ENCODE measurements at places on chromosomes 6 and 20.

DNA sequence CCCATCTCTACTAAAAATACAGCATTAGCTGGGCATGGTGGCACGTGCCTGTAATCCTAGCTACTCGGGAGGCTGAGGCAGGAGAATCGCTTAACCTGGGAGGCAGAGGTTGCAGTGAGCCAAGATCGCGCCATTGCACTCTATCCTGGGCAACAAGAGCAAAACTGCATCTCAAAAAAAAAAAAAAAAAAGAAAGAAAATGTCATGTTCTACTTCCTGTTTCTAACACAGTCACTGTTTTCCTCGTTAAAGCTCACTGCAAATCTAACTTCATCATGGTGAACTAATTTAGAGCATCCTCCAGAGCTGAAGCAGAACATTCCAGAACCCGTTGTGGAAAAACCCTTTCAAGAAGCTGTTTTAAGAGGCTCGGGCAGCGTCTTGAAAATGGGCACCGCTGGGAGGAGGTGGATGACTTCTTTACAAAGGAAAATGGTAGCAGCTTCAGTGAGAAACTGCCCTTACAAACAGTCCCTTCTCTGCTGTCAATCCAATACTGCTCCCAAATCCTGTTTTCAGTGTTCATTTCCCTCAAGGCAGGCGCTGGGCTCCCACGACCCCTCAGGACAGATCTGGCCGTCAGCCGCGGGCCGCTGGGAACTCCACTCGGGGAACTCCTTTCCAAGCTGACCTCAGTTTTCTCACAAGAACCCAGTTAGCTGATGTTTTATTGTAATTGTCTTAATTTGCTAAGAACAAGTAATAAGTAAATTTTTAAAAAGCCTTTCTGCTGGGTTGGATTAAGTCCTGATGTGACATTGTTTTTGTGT is 12.5 kb downstream of the CTSZ start:
- DNase-seq, result no peak

GRCh38 chr20:36891211-36891610 is 15.3 kb downstream of the TLDC2 start:
- no peak for DNase-seq

GRCh38 chr20:32792316-32792715 is 27.4 kb upstream of the MAPRE1 start:
- DNase-seq, result no peak

GRCh38 chr20:10788055-10788454 is 114.3 kb upstream of the JAG1 start:
- no peak for DNase-seq

GRCh38 chr20:9211016-9211760 is 142.3 kb downstream of the PLCB4 start:
- DNase-seq, result no peak

DNA sequence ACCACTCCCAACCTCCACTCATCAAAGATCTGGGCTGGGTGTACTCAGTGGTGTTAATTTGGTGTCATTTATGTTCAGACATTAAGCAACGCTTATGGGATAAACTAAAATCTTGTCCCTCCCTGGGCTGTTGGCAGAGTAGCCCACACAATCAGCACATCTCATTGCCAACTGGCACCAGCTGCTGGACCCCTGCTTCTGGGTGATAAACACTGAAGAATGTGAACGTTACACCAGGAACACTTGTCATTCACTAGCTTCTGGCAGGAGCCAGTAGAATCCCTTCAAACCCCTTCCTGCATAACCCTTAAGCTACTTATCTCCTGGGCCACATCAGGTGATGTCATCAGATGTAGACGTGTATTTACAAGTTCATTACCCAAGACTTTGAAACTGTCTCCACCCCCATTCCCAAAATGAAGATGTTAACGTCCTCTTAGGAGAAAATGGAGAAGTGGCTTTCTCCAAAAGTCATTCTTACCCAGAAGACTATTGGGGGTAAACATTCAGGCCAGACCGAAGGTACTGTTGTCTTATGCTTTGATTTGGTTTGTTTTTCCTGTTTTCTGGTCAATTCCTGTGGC is 107.8 kb upstream of the CD93 start:
- no peak for DNase-seq

- DNase-seq, result no peak
Measured at GRCh38 chr6:42279144-42279781, 61.6 kb upstream of the MRPS10 start.

DNA sequence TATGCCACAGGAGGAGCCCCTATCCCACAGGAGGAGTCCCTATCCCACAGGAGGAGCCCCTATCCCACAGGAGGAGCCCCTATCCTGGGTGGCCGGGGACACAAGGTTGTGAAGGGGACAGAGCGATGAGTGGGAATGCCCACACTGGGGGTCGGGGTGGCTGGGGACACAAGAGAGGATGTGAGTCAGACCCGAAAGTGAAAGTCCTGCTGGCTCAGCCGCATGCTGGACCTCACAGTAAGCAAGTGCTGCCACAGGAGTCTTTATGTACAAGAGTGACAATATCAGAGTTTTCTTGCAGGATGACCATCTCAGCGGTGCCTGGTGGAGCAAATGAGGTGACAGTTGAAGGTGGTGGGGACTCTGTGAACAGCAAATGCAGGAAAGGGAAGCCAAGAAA is 93.7 kb downstream of the PSMB1 start:
- no peak for DNase-seq

GRCh38 chr6:22706651-22707050 is 137.3 kb downstream of the HDGFL1 start:
- no peak for DNase-seq

DNA sequence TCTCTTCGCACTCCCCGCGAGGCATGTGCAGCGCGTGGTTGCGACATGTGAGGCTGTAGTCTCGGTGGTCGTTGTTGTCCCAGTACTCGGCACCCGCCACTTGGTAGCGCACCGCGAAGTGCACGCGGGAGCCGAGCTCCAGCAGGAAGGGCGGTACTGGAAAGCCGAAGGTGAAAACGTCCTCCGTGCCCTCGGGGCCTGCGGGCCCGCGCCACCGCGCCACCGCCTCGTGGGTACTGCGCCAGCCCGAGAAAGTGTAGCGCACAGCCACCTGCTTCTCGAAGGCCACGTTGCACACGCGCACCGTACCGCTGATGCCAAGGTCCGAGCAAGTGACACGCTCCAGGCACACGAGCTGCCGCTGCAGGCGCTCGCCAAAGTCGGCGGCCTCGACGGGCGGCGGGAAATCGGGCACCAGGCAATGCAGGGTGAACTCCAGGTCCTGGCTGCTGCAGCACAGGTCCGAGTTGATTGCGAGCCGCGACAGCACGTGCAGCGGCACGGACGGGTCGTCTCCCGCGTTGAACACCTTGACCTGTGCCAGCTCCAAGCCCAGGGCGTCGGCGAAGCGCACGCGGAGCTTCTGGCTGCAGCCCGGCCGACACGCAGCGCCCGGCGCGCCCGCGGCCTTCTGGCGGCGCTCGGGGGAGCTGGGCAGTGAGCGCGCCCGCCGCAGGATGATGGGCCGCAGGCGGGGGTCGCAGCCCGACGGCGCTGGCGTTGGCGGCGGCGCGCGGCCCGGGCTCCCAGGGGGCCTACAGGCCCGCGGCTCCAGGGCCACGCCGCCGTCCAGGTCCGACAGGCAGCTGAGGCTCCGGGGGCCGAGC is 840 bp downstream of the PPP1R3D start:
- DNase-seq, result no peak

DNA sequence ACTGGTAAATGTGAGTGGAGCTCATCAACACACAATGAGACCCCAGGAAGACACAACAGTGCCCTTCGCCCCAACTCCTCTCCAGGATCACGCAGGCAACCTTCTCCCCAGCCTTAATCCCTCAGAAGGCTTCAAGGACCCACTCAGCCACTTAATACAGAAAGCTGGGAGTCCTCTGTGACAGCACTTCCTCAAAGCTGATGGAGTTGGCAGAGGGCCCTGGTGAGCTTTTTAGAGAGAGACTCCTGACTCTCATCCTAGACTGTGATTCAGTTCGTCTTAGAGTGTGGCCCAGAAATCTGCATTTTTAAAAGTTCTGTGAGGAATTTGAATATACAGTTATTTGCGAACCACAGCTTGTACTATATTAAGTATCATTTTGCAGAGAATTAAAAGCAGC is 187.7 kb downstream of the UST start:
- no peak for DNase-seq

DNA sequence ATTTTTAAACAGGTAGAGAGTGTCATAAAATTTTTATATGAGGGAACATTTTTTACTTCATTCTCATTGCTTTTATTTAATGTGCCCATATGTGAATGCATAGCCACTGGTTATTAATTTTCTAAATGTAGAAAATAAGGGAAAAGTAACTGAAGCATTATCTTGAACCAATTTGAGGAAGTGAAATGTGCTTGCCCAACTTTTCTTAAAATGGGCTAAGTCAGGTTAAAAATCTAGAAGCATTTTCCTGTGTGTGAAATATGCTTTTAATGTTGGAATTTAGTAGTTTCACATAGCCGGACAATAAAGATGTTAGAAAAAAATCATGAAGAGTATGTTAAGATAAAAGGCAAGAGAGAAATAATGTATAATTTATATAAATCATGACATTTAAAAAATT is 3.8 kb downstream of the SEC23B start:
- no peak for DNase-seq

- DNase-seq, result no peak
Measured at GRCh38 chr6:23983735-23984134, 142.3 kb upstream of the NRSN1 start.

GRCh38 chr6:132425176-132425575 is 23.9 kb upstream of the MOXD1 start:
- no peak for DNase-seq

DNA sequence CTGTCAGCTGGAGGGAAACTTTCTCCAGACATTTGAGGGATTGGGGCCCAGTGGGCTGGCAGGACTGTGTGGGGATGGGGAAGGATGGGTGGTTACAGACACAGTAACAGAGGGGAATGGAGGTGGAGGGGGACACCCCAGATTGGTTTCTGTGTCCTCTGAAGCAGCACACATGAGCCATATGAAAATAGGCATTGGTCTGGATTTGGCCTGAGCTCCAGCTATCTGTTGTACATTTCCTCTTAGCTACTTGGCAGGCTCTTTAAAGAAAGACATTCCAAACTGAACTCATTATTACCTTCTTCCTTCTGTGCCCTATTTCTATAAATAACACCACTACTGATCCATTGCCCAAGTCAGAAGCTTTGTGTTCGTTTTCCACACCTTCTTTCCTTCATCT is 72.0 kb upstream of the PRL start:
- no peak for DNase-seq

GRCh38 chr6:6331946-6332601 is 11.6 kb upstream of the F13A1 start:
- DNase-seq, result no peak

- no peak for DNase-seq
Measured at GRCh38 chr6:8086755-8087306, 15.5 kb downstream of the EEF1E1 start.

DNA sequence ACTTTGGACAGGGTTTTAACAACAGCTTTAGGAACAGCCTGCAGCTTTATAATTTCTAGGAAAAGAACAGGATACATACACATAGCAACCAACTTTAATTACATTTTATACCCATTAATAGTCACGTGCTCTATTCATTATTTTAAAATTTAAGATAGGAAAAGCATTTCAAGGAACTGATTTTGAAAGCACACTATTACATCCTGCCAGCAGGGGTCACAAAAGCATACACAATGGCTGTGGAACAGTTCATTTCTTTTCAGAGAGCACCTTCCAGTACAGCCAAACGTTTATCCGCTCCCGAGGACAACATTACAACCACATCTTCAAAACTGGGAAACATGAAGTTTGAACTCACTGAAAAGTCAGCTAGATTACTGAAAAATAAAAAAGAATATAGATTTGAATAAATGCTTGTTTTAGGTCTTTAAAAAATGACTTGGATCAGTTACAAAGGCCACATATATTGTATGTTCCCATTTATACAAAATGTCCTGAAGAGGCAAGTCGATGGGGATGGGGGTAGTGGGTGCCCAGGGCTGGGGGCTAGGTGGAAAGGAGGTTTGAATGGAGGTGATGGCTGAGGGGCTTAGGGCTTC is 104.6 kb upstream of the EXOC2 start:
- DNase-seq, result no peak

GRCh38 chr6:146598772-146599405 is at the start of gene ADGB:
Gene ADGB (plus strand): TSS chr6:146598972. CDS start chr6:146599041, 69 bp downstream.
- no peak for DNase-seq

GRCh38 chr20:61846741-61847419 is 218.8 kb downstream of the TAF4 start:
- DNase-seq, result no peak
